HCEC 1CT (cell line): ENCODE measurements at places on chromosomes 2 and 18.
A peak's percentile ranks its signal among the peaks of the same experiment; 100 is the strongest.

- no peak for DNase-seq
These were observed 297.2 kb upstream of the SLC14A2 start for GRCh38 chr18:45317948-45318640.

- peak; percentile 86 for DNase-seq
These were observed 142.4 kb downstream of the NEDD4L start for GRCh38 chr18:58186258-58186948.

GRCh38 chr2:207182911-207183310 is 17.2 kb upstream of the KLF7 start:
- DNase-seq: no peak

- DNase-seq: no peak
These were observed 54.1 kb downstream of the EPB41L5 start for GRCh38 chr2:120066800-120067547.

DNA sequence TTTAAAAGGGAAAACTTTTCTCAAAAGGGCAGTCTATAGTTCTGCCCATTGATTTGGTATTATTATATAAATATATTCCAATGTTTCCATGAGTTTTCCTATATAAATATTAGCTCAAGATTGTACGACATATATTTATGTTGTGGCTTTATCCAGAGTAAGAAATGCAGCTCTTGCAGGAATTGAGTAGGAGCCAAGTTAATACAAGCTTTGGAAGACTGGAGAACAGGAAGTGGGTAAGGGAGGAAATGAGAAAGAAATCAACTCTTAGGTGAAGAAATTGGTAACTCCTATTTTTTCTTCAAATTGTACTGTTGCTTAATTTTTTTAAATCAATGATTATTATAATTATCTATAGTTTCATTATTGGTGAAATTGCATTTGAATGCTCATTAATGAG is 105.4 kb upstream of the FAM117B start:
- peak; percentile 67 for DNase-seq

GRCh38 chr2:232928551-232929302 is 58.7 kb downstream of the SNORC start:
- DNase-seq: no peak

DNA sequence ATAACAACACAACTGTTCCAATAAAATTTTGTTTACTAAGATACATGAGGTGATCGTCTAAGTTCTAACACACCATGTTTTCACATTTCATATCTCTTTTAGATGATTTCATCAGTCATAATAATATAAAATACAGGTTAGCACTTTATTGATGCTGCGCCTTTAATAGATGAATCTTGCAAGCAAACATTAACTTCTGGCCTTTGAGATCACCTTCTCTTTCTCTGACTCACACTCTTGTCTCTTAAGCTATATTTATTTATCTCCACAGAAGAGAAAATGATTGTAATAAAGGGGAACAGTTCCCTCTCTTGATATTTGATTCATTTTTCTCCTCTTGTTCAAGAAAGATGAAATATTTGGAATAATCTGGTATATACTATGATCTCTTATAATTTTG is 603.3 kb upstream of the POU3F3 start:
- DNase-seq: no peak

GRCh38 chr2:30425326-30425725 is 21.7 kb upstream of the LCLAT1 start:
- DNase-seq: no peak

GRCh38 chr2:74292751-74293150 is 50.5 kb downstream of the SLC4A5 start:
- DNase-seq: peak; percentile 2

DNA sequence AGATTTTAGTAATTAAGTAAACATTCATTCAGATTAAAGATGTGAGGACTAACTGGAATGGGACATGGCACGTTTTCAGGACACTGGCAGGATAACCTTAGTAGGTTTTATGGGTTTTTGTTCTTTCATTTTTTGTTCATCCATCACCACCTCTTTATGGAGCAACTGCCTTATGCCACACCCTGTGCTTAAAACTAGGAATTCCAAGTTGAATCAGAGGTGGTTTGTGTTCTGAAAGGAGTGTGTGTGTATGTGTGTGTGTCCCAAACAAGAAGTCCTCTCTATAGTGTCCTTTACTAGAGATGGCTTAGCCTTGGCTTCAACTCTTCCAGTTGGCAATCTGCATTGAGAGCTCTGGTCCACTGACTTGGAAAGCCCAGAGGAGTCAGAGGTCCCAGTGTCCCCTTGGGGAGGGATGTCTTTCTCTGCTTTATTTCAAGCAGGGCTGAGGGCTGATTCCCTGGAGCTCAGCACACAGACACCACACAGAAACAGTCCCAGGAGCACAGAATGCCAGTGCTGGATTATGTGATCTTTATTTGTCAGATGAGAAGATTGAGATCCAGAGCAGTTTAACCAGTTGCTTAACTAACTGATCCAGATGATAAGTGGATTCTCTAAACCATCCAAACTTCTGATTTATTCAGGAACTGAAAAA is 25.2 kb downstream of the RHOB start:
- no peak for DNase-seq

GRCh38 chr2:119482481-119483394 is 41.5 kb downstream of the SCTR start:
- DNase-seq: no peak

- no peak for DNase-seq
These were observed 115.5 kb downstream of the NFATC1 start for GRCh38 chr18:79511271-79511670.

- DNase-seq: no peak
These were observed 352.5 kb upstream of the EPHA4 start for GRCh38 chr2:221924576-221924975.

GRCh38 chr18:65735155-65735554 is 15.7 kb upstream of the CDH7 start:
- DNase-seq: no peak

DNA sequence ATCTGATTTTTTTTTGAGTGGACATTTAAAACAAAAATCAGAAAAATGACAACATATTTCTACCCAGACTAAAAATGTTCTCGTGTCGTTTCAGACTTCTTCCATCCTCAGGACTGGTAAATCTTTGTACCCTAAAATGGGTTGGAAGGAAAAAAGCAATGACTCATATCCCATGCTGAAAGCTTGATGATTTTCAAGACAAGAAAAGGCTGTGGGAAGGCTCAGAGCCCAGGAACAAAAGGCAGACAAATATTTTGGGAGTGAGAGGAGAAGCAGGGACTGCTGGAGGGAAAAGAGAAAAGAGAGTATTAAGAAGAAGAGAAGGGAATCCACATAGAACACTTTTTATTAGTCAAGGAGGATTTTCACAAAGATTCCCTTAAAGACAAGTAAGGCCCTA is 77.1 kb upstream of the CTAGE1 start:
- DNase-seq: peak; percentile 56

- no peak for DNase-seq
These were observed 144.5 kb downstream of the HDAC4 start for GRCh38 chr2:239256350-239256743.

DNA sequence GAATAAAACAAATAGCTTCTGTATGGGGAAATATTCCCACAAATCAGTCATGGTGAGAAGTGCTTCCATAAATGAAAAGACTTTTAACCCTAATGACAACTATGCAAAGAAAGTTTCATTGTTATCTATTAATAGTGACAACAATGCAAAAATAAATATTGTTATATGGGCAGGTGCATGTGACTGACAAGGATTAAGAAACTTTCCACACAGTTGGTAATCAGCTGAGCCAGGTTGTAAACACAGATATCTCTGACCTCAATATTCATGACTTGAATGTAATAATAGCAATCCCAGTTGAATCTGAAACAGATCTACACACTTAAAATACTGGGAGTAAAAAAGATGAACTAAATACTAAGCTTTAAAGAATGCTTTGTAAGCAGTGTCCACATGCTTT is 517.0 kb upstream of the SOX11 start:
- DNase-seq: no peak

DNA sequence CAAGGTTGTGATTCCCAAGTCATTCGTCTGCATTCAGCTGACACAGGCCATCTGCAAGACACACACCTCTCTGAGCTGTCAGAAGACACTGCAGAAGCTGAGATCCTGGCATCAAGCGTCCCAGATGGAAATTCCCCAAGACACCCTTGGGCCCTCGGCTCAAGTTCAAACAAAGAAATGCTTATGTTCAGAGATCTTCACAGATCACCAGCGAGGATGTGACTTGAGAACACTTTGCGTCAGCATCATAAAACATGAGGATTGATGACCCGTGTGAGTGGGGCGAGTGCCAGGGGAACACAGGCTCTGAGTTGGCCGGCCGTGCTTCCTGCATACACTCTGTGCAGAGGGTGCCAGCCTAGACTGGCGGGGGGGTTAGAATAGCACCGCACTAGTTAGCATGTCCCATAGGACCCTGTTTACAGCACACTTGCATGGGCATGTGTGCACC is 36.8 kb downstream of the KCNIP3 start:
- DNase-seq: peak; percentile 84

GRCh38 chr18:44689736-44690135 is 9.0 kb downstream of the SETBP1 start:
- no peak for DNase-seq

DNA sequence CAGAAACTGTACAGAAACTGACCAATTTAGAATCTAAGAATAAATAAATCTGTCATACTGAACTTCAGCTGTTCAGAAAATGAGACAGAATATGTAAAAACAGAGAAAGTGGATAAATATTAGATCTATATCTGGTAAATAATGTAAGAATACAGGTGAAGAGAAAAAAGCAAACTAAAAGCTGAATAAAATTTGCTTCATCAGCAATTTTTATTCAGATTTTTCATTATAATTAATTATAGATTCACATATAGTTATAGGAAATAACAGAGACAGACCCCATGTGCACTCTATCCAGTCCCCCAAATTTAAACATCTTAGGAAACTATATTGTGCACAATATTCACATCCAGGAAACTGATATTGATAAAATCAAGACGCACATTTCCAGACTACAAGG is 299.2 kb downstream of the EXOC6B start:
- no peak for DNase-seq

GRCh38 chr2:154591294-154591820 is 107.1 kb upstream of the KCNJ3 start:
- DNase-seq: no peak

- no peak for DNase-seq
These were observed 26.8 kb downstream of the MOGAT1 start for GRCh38 chr2:222698276-222698675.

DNA sequence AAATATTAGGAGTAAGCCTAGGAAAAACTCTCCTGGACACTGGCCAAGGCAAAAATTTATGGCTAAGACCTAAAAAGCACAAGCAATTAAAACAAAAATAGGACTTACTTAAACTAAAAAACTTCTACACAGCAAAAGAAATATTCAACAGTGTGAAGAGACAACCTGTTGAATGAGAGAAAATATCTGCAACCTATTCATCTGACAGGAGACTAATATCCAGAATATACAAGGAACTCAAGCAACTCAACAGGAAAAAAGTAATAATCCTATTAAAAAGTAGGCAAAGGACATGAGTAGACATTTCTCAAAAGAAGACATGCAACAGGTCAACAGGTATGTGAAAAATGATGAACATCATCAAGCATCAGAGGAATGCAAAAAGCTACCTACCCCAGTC is 431.1 kb downstream of the ZEB2 start:
- no peak for DNase-seq

DNA sequence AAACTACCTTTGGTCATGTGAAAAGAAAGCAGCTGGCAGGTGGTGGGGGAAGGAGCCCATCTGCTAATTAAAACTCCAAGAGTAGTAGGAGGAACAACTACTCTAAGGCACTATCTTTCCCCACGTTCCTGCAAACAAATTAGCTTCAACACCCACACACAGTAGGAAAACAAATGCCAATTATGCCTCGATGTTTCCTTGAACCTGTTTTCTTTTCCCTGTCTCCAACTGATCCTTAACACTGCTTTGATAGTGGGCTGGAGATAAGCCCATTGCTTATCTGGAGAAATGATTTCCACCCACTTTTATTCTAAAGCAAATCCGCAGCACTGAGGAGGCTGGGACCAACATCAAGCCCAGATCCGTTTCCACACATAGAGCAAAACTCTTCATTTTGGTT is 36.0 kb downstream of the DDX18 start:
- DNase-seq: no peak

GRCh38 chr18:39951142-39951720 is 2003.8 kb upstream of the PIK3C3 start:
- peak; percentile 55 for DNase-seq

DNA sequence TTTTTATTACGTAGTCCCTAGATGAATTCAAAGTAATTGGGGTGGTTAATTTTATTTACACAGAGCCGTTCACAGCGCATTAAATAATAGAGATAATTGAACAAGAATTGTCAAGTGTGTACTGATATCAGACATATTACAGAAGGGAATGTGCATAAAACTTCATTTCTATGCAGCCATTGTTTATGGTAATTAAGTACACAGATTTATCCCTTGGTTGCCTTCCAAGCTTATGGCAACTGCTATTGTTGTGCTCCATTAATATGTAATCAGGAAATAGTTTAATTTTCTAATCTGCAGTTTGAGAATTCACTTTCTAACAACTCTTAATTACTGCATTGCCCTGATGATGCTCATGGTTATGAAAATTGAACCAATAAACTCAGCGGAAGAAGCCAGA is 47.3 kb upstream of the OTX1 start:
- no peak for DNase-seq

GRCh38 chr18:79801217-79801616 is 3.5 kb downstream of the KCNG2 start:
- no peak for DNase-seq

- no peak for DNase-seq
These were observed 4.7 kb downstream of the CAPG start for GRCh38 chr2:85405201-85406059.

DNA sequence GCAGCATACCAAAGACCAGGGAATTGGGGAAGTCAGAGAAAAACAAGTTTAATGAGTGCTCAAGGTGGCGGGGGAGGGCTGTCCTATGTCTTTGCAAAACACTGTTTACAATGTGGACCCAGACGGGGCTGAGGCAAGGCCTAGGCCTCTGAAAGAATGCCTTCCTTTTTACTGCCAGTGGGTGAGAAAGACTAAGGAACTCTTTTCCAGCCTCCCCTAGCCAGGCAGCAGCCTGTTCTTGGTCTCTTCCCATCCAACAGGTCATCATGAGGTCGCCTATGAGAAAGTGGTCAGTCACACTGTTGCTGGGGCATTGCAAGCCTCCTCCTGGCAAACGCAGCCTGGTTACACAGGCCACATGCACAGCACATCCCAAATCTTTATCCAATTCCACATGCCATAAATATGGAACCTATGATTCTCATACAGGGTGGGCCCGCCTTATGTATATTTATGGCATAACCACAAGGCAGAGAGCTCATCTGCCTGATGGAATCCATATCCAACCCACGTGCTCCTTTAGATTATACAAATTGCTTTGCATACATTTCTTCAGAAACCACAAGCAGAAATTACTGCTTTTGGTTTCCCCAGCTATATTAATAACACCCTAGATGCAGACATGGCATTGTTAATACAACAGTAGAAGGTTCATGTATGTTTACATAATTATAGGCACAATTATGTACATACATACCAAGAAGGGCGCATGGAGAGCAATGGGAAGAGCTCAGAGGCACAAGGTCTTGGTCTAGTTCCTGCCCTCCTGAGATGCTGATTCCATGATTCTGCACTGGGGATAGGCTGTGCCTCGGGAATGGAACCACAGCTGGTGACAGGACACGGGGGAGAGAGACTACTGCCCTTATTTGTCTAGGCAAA is 48.6 kb downstream of the NRP2 start:
- peak; percentile 59 for DNase-seq
